Small intestine (tissue), 16 donors: ENCODE measurements at places on chromosomes 12 and 14. TPM values are rescaled to one million over a fixed set of nuclear protein-coding genes. Genes with fewer than 3 reads are reported as not detected.

- no peaks in the 10 kb centered on the region for H3K4me1 ChIP-seq
- DNase-seq, result peak; percentile 21
- no peak overlapping the region for H3K4me3 ChIP-seq
- H3K36me3 ChIP-seq, result no peaks in the 10 kb centered on the region
These were observed 188.9 kb downstream of the TMEM132C start for GRCh38 chr12:128455851-128456250.

GRCh38 chr12:38880288-38880687 is 25.1 kb downstream of the CPNE8 start:
- no peak overlapping the region for H3K27ac ChIP-seq
- no peaks in the 10 kb centered on the region for H3K27me3 ChIP-seq
- no peaks in the 10 kb centered on the region for H3K4me1 ChIP-seq
- no peaks in the 10 kb centered on the region for H3K36me3 ChIP-seq

KRT2 gene
- not detected for polyA plus RNA-seq

REM2 gene
- polyA plus RNA-seq, result 0.81 TPM

GRCh38 chr14:83255015-83255726 is 1721.5 kb upstream of the SEL1L start:
- H3K27ac ChIP-seq, result no peak overlapping the region
- no peaks in the 10 kb centered on the region for H3K4me1 ChIP-seq
- no peaks in the 10 kb centered on the region for H3K36me3 ChIP-seq
- no peaks in the 10 kb centered on the region for H3K27me3 ChIP-seq
- no peak overlapping the region for H3K4me3 ChIP-seq

BDKRB1 gene
- 4.3 TPM for polyA plus RNA-seq

GRCh38 chr14:73859145-73859544 is 7.5 kb downstream of the PTGR2 start:
- H3K4me3 ChIP-seq, result no peak overlapping the region
- H3K36me3 ChIP-seq, result peaks cover 15% of the 10 kb centered on the region
- H3K4me1 ChIP-seq, result peaks cover 9% of the 10 kb centered on the region
- DNase-seq, result no peak
- no peaks in the 10 kb centered on the region for H3K27me3 ChIP-seq
- no peak overlapping the region for H3K27ac ChIP-seq

DNA sequence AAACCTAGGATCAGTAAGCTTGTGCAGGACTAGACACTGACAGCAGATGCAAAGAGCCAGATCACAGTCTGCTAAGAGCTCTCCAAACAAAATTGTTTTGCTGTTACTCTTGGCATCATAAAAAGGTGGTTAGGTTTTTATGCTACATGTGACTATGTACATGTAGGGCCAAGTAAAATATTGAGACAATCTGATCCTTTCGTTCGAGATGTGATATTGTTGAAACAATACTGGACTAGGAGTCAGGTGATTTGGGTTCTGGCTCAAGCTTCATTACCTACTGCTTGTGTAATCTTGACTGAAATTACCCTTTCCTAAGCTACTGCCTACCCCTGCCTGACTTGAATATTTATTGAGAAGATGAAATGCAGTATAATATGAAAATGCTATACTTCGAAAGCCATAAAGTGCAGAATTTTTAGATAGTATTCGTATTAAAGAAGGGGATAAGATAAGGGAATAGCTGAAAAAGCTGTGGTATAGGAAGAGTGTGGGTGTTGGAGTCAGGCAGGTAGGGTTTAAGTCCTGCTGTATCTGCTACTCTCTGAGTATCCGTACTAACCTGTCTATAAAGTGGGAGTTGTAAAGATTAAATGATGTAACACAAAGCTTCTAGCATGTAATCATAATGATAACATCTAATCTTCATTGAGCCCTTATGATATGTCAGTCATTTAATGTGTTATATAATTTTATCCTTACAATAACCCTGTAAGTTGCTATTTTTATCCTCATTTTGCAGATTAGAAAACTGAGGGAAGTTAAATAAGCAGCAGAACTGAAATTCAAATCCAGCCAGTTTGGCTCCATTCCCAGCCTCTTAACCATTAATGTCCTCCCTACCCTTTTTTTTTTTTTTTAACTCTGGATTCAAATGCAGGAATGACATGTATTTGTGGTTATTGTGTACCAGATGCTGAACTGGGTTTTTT is 38.6 kb upstream of the ATF1 start:
- no peak overlapping the region for H3K27ac ChIP-seq
- peaks cover 49% of the 10 kb centered on the region for H3K36me3 ChIP-seq
- H3K27me3 ChIP-seq, result no peaks in the 10 kb centered on the region

TSHR gene
- 0.01 TPM for polyA plus RNA-seq

- no peaks in the 10 kb centered on the region for H3K27me3 ChIP-seq
- DNase-seq, result no peak
These were observed 8.6 kb downstream of the ASB2 start for GRCh38 chr14:93967637-93968250.

DNA sequence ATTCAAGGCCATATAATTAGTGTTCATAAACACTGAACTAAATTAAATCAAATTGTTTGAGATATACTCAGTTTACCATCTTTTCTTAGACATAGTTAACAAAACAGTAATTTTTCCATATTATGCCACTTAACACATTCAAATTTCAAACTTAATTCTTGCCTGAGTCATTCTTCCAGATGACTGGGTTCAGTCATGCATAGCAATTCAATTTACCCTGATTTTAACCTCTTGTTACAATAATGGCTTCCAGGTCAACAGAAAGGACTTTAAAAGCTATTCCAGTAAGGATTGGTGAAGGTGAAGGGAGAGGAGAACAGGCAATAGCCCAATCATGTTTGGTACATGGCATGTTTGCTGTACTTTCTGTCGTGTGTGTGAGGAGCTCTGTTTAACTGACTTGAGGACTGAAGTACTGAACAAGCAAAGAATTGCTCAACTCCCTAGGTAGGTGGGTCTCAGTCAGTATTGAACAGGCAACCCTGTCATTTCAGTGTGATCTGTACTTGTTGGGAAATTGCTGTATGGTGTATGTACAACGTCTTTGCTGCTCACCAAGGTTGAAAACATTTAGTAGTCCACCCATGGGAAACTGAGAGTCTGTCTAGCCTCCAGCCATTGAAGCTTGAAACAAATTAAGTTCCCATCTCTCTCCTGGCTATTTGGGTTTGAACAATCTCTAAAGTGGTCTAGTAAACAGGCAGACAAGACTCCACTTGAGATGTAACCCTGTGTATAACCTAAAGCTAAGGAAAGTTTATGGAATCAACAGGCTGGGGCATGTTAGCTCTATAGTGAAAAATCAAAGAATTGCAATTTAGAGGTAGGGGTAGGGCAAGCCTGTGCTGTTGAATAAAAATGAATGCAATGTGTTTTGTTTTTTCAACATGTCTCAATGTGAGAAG is 327.2 kb downstream of the BTG1 start:
- H3K27ac ChIP-seq, result no peak overlapping the region
- H3K36me3 ChIP-seq, result no peaks in the 10 kb centered on the region
- H3K4me1 ChIP-seq, result no peaks in the 10 kb centered on the region

DNA sequence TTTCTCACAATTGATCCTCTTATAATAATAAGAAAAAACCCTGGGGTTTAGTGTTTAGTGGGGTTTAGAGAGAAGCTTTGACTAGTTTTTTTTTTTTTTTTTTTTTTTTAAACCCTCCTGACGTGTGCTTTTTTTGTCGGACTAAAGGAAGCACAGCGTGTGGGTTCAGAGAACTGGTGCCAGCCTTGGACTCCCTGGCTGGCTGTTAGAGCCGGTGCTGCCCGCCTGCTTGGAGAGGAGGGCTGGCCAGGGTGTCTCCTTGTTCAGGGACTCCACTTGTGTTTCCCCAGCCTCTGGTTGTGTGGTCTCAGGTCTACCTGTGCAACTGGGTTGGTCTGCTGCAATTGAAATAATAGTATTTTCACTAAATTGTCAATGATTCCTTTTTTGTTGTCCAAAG is 54.1 kb upstream of the ASPG start:
- no peak for DNase-seq
- H3K36me3 ChIP-seq, result no peaks in the 10 kb centered on the region
- no peak overlapping the region for H3K27ac ChIP-seq
- no peaks in the 10 kb centered on the region for H3K4me1 ChIP-seq
- no peak overlapping the region for H3K4me3 ChIP-seq

- H3K27ac ChIP-seq, result no peak overlapping the region
- no peak overlapping the region for H3K4me3 ChIP-seq
- no peaks in the 10 kb centered on the region for H3K36me3 ChIP-seq
- DNase-seq, result no peak
These were observed 4.4 kb upstream of the FAM186B start for GRCh38 chr12:49609875-49610154.

DNA sequence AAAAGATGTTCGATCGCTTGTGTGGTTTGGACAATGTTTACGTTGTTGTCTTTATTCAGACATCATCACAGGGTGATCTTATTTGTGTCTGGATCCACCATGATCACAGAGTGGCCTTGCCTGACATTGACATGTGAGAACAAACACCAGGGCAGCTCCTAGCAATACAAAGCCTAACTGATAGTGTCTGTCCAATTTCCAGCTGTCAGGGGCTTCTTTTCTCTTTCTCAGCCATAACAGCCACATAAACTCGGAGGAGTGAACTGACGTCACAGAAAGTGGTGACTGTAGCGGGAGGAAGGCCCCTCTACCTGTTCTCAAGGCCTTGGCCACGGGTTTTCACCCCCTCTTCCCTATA is 5.8 kb upstream of the SLC6A13 start:
- no peak overlapping the region for H3K4me3 ChIP-seq
- H3K27ac ChIP-seq, result no peak overlapping the region
- H3K27me3 ChIP-seq, result no peaks in the 10 kb centered on the region
- H3K36me3 ChIP-seq, result no peaks in the 10 kb centered on the region
- no peaks in the 10 kb centered on the region for H3K4me1 ChIP-seq

NELL2 gene
- 50.8 TPM for polyA plus RNA-seq

GRCh38 chr12:29164477-29165393 is 15.7 kb downstream of the FAR2 start:
- no peaks in the 10 kb centered on the region for H3K36me3 ChIP-seq
- peak overlapping the region; percentile 83 for H3K27ac ChIP-seq
- H3K27me3 ChIP-seq, result no peaks in the 10 kb centered on the region
- H3K4me3 ChIP-seq, result no peak overlapping the region
- H3K4me1 ChIP-seq, result peaks cover 50% of the 10 kb centered on the region
- peak; percentile 83 for DNase-seq

DNA sequence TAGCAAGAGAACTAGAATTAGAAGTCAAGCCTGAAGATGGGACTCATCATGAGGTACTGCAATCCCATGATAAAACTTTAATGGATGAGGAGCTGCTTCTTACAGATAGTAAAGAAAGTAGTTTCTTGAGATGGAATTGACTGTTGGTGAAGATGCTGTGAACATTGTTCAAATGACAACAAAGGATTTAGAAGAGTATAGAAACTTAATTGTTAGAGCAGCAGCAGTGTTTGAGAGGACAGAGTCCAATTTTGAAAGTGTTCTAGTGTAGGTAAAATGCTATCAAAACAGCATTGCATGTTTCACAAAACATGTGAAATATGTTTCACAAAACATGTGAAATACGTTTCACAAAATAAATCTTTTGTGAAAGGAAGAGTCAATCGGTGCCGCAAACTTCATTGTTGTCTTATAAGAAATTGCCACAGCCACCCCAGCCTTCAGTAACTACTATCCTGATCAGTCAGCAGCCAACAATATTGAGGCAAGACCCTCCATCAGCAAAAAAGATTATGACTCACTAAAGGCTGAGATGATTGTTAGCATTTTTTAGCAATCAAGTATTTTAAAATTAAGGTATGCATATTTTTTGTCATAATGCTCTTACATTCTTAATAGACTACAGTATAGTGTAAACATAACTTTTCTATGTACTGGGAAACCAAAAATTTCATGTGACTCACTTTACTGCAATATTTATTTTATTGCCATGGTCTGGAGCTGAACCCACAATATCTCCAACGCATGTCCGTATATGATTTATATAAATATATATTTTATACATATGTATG is 173.4 kb upstream of the BMP4 start:
- no peaks in the 10 kb centered on the region for H3K4me1 ChIP-seq
- no peaks in the 10 kb centered on the region for H3K27me3 ChIP-seq
- no peak for DNase-seq
- H3K27ac ChIP-seq, result no peak overlapping the region

GRCh38 chr12:130431176-130431575 is 93.5 kb downstream of the PIWIL1 start:
- no peaks in the 10 kb centered on the region for H3K27me3 ChIP-seq
- no peak overlapping the region for H3K4me3 ChIP-seq
- no peak overlapping the region for H3K27ac ChIP-seq
- DNase-seq, result no peak
- H3K36me3 ChIP-seq, result peaks cover 2% of the 10 kb centered on the region

DNA sequence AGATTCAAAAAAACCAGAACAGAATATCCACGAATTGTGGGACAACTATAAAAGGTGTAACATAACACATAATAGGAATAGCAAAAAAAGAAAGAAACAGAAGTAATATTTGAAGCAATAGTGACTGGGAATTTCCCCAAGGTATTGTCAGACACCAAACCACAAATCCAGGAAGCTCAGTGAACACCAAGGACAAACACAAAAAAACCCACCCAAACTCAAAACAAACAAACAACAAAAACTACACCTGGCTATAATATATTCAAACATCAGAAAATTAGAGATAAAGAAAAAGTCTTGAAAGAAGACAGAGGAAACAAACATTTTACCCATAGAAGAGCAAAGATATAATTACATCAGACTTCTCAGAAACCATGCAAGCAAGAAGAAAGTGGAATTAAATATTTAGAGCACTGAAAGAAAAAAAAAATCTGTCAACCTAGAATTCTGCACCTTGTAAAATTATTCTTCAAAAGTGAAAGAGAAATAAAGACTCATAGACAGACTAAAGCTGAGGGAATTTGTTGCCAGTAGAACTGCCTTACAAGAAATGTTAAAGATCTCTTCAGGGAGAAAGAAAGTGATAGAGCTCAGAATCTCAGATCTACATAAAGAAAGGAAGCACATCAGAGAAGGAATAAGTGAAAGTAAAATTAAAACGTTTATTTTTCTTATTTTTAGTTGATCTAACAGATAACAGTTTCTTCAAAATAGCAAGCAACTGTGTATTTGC is 12.1 kb upstream of the HMGA2 start:
- H3K27me3 ChIP-seq, result no peaks in the 10 kb centered on the region
- no peaks in the 10 kb centered on the region for H3K36me3 ChIP-seq
- no peak overlapping the region for H3K27ac ChIP-seq
- H3K4me1 ChIP-seq, result no peaks in the 10 kb centered on the region

NEK9 gene
- polyA plus RNA-seq, result 66.5 TPM

AQP6 gene
- polyA plus RNA-seq, result not detected

OLR1 gene
- 0.55 TPM for polyA plus RNA-seq

DNA sequence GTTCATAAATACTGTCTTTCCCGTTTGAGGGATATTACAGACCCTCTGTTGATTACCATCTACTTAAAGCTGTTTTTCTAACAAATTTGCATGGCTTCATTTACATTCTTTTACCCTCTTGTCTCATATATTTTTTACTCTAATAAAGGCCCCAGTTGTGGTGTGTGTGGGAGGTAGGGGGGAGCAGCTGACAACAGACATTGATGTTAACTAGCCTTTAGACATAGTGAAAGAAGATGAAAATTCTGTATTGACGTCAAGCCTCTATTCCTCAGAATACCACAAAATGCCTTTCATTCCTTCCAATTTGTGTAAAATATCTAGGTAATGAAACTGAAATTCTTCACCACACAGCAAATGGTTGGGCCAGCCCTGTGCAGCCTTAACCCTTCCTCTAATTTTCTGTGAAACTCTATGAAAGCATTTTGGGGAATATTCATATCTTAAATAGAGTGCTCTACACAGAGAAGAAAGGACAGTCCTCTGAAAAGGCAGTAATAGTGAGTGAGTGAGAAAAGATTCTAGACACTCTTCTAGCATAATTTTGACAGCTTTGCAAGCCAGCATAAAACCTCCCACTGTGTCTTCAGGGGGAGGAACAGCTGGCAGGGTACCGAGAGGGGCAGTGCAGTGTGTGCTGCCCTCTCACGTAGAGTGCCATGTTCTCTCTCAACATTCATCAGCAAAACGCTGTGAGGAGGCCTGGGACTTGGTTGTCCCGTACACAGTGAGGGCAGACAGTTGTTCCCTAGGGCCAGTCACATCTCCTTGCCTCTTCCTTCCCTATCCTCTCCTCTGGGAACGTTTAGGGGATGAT is 20.1 kb upstream of the CERS5 start:
- H3K4me3 ChIP-seq, result no peak overlapping the region
- no peak overlapping the region for H3K27ac ChIP-seq

CBLN3 gene
- 0.27 TPM for polyA plus RNA-seq

SIX1 gene
- polyA plus RNA-seq, result 0.32 TPM
